ENCODE measurements at places on chromosomes 13 and 19. TPM values are rescaled to one million over a fixed set of nuclear protein-coding genes. Genes with fewer than 3 reads are reported as not detected.

THSD8 gene
- 4.4 TPM for polyA plus RNA-seq

TSPAN16 gene
- polyA plus RNA-seq: not detected

LYPD5 gene
- polyA plus RNA-seq: 0.53 TPM

KLK14 gene
- 0.14 TPM for polyA plus RNA-seq

DAND5 gene
- polyA plus RNA-seq: 0.22 TPM

C19orf44 gene
- 17.7 TPM for polyA plus RNA-seq

CLIP3 gene
- 60.9 TPM for polyA plus RNA-seq

CHAF1A gene
- 23.6 TPM for polyA plus RNA-seq

CDC42EP5 gene
- polyA plus RNA-seq: 46.5 TPM

CD37 gene
- 38.2 TPM for polyA plus RNA-seq

C1QTNF9B gene
- polyA plus RNA-seq: 0.77 TPM

UHRF1 gene
- polyA plus RNA-seq: 42.6 TPM

ZNF525 gene
- polyA plus RNA-seq: 17.7 TPM

SIGLEC12 gene
- 0.19 TPM for polyA plus RNA-seq

ZNF98 gene
- polyA plus RNA-seq: 1.0 TPM

- peak; percentile 51 for DNase-seq
Observed at GRCh38 chr19:16737911-16738310, 18.3 kb downstream of the NWD1 start.

DNA sequence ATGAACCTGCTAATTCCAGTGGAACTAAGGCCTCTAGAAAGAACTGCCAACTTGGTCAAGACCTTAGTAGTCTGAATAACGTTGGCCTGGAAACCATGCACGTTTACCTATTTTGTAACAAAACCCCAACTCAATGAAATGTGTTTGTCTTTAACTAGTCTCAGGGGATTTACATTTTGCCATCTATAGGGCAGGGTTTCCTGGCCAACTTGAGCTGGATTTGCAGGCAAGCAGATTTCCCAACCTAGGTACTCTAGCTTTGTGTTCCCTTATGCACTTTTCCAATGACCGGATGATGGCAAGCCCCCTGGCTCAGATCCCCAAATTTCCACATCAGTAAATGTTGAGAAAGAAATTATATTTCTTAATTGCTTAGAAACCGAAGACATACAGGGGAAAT lies 114.5 kb downstream of the IRS2 start:
- DNase-seq: no peak

GRCh38 chr13:95151942-95152587 lies 149.2 kb downstream of the ABCC4 start:
- DNase-seq: no peak

DNA sequence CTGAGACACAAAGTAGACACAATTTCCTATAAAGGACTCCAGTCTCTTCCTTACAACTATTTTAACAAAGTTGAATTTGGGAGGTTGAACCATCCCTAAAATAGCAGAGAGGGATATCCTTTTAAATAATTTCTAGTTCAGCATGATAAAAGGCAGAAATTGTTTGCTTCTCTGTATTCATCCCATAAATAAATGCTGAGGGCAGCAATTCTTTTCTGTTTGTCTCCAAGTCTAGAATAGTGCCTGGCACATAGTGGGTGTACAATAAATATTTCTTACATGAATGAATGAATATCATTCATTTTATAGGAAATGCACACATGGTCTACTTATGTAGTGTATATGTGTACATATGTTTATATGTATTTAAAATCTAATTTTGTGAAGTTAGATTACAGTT lies 12.3 kb downstream of the COL4A1 start:
- DNase-seq: no peak

- no peak for DNase-seq
Observed at GRCh38 chr19:17467471-17468301, 2.6 kb upstream of the SLC27A1 start.

GRCh38 chr13:68234274-68234673 lies 1004.1 kb upstream of the PCDH9 start:
- no peak for DNase-seq

DNA sequence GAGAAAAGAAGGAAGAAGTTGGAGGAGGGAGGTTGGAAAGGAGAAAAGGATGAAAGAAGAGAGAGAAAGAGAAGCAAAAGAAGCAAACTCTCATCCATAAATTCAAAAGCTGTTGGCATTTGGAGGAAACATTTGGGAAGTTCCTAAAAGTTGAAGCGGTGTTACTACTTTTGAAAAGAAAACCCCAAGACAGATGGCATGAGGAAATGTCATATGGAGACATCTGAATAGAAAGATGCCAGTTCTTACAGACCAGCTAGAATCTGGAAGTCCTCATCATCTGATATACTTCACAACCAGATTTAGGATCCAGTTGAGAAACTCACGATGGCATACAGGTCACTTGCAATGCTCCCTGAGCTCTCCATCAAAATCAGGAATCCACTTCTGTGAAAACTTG lies 86.9 kb downstream of the RAP2A start:
- DNase-seq: no peak

GRCh38 chr13:91652404-91653301 lies 254.2 kb downstream of the GPC5 start:
- DNase-seq: no peak

- no peak for DNase-seq
Observed at GRCh38 chr13:109795011-109795410, 8.6 kb upstream of the IRS2 start.

DNA sequence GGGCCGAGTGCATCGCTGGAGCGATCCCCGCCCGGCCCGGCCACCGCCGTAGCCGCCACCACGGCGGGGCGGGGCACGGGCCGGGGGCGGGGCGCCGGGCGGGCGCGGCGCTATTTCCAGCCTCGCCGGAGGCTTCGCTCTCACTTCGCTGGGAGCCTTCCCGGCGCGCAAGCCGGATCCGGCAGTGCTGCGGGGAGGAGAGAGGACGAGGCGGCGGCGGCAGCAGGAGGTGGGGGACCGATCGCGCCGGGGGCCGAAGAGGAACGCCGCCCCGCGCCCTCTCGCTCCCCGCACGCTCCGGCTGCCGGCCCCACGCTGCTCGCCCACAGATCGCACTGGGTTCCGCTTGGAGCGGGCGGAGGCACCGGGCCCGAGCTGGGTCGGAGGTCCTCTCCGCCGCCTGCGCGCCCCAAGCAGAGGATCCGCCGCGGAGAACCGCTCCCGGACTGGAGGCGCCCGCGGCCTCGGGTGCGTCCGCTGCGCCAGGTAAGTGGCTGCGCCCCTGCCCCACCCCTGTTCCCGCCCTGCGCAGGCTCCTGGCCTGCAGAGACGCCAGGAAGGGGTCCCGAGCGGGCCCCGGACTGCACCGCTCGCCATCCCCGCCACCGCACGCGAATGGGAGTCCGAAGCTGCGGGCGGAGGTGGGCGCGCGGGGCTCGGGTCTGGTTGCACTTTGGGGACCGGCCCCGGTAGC lies at the start of gene CHST8:
Gene CHST8 (plus strand): TSS at position 143 of the 694 bp plus-strand sequence. CDS start 67,309 bp downstream, outside the sequence.
- no peak for DNase-seq

GRCh38 chr13:75324413-75324940 lies 157.5 kb downstream of the TBC1D4 start:
- DNase-seq: no peak

GRCh38 chr13:60099631-60100420 lies 63.9 kb downstream of the DIAPH3 start:
- DNase-seq: no peak

DNA sequence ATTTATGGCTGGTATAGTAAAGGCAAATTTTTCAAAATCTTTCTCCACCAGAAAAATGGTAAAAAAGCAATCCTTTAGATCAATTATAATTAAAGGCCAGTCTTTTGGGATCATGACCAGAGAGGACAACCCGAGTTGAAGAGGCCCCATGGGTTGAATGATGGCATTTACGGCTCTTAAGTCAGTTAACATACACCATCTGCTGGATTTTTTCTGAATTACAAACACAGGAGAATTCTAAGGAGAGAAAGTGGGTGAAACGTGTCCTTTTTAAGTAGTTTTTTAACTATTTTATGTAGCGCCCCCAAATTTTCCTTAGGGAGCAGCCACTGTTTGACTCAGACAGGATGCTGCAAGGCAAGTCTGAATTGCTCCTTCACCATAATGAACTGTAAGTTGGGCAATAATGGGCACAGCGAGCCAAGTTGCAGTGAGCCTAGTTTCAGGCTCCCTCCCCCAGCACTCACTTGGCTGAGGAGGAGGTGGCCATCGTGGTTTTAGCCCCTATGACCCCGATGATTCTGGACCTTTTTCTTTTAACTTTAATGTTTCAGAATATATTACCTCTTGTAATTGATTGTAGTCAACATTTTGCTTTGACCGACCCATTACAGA lies 13.6 kb upstream of the ZNF611 start:
- peak; percentile 39 for DNase-seq

- no peak for DNase-seq
Observed at GRCh38 chr13:114108894-114109293, 23.5 kb downstream of the RASA3 start.

- DNase-seq: no peak
Observed at GRCh38 chr19:29299416-29300380, 86.7 kb upstream of the UQCRFS1 start.

DNA sequence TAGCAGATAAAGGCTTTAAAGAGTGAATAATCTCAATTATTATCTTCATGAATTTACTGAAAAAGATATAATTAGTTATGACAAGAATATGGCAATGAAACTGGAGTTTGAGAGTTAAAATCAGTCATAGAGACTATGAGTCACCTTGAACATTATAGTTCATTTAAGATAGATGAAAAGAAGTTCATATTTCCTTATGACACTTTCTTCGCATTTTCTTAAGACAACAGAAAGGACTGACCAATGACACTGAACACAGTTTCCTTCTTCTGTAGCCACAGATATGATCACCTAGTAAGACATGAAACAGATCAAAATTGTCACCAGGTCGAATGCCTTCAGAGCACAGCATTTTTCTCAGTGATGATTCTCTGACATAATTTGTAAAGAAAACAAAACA lies 202.1 kb downstream of the KLF12 start:
- no peak for DNase-seq

- DNase-seq: no peak
Observed at GRCh38 chr19:29963576-29963975, 21.5 kb downstream of the URI1 start.

DNA sequence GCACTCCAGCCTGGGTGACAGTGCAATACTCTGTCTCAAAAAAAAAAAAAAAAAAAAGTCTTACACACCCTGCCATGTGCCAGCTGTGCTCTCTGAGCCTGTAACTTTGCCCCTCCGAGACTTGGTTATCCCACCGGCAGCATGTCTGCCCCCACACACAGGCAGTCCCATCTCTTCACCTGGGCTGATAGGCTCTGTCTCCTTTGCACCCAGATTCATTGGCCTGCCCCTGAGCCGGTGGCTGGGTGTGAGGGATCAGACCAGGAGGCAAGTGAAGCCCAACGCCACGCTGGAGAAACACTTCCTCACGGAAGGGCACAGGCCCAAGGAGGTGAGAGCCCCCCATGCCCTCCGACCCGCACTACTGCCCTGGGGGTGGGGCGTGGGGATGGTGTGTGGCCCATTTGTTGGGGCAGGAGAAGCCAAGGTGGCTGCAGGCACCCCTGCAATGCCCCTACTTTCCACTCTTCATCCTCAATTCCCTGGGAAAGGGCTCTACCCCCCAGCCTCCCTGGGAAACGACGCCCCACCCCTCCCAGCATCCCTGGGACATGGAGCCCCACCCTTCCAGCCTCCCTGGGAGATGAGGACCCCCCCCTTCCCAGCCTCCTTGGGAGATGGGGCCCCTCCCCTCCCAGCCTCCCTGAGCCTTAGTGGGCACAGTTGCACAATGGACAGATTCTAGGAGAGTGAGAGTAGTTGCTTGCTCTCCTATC lies 45.3 kb downstream of the CERS4 start:
- DNase-seq: no peak

DNA sequence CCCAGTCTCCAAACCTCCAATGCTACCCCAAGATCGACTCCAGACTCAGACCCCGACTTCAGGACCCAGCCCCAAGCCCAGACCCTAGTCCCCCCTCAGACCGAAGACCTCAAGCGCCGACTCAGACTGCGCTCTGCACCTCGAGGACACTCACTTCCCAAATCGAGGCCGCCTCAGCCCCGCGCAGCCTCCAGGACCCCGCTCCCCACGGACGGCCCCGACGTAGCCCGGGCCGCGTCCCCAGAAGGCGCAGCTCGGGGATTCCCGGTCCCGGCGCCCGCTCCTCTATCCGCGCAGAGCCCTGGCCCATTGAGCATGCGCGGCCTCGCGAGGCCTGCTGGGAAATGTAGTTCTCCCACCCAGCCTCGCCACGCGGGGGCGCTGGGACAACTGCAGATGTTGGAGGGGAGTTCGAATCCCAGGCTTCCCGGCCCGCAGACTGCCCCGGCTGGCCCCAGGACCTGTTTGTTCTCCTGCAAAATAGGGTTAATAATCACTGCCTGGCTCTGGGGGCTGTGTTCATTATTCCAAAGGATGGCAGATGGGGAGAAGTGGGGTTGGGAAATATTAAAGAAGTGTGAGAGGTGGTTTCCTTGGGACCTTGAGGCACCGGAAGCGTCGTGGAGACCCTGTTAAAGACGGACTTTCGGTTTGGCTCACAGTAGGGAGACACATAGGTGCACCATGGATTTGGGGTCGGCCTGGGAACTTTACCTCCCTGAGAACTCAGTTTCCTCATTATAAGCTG lies at the start of gene APBA3:
Gene APBA3 (minus strand): TSS at position 311 of the 748 bp plus-strand sequence. CDS start 1,428 bp downstream, outside the sequence.
- peak; percentile 86 for DNase-seq

- no peak for DNase-seq
Observed at GRCh38 chr13:106306748-106307277, 228.6 kb downstream of the EFNB2 start.

- DNase-seq: peak; percentile 57
Observed at GRCh38 chr13:23578411-23579071, 8.3 kb downstream of the TNFRSF19 start.

DNA sequence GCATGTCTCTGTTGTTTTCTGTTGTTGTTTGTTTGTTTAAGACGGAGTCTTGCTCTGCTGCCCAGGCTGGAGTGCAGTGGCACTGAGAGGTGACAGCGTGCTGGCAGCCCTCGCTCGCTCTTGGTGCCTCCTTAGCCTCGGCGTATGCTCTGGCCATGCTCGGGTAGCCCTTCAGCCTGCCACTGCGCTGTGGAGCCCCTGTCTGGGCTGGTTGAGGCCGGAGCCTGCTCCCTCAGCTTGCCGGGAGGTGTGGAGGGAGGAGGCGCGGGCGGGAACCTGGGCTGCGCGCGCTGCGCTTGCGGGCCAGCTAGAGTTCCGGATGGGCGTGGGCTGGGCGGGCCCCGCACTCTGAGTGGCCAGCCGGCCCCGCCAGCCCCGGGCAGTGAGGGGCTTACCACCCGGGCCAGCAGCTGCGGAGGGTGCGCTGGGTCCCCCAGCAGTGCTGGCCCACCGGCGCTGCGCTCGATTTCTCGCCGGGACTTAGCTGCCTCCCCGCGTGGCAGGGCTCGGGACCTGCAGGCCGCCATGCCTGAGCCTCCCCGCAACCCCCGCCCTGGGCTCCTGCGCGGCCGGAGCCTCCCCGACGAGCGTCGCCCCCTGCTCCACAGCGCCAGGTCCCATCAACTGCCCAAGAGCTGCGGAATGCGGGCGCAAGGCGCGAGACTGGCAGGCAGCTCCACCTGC lies 6.6 kb upstream of the ZNF329 start:
- DNase-seq: no peak

- no peak for DNase-seq
Observed at GRCh38 chr19:32480321-32480720, 74.8 kb downstream of the DPY19L3 start.

GRCh38 chr19:7916103-7916954 lies 1.7 kb downstream of the TGFBR3L start:
- no peak for DNase-seq

GRCh38 chr19:35785339-35785627 lies 9.9 kb downstream of the ARHGAP33 start:
- DNase-seq: no peak

GRCh38 chr13:76667551-76667950 lies 218.7 kb downstream of the KCTD12 start:
- peak; percentile 20 for DNase-seq

GRCh38 chr19:13095393-13095784 lies 7.3 kb downstream of the LYL1 start:
- DNase-seq: no peak

GRCh38 chr19:245457-245856 lies 45.7 kb downstream of the PLPP2 start:
- no peak for DNase-seq
